ENCODE measurements at places on chromosomes 16 and 17.

GRCh38 chr17:74177018-74177450 lies 26.4 kb upstream of the RPL38 start:
- DNase-seq: no peak

DNA sequence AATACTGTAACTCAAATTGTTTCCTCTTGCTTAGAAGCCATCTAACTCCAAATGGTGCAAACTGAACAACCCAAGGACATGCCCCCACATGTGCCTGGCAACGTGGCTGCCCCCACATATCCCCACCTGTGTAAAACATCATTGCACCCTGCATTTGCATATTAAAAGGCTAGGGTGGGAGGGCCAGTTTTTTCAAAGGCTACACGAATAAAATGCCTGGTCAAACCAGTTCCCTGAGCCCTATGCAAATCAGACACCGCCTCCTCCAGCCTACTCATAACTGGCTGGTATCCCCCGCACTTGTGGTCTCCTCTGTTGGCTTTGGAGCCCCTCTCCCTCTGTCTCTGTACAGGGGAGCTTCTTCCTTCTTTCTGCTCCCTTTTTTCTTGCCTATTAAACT lies 26.7 kb downstream of the C16orf54 start:
- no peak for DNase-seq

- DNase-seq: no peak
These were observed 37.2 kb upstream of the ULK2 start for GRCh38 chr17:19904924-19905323.

DNA sequence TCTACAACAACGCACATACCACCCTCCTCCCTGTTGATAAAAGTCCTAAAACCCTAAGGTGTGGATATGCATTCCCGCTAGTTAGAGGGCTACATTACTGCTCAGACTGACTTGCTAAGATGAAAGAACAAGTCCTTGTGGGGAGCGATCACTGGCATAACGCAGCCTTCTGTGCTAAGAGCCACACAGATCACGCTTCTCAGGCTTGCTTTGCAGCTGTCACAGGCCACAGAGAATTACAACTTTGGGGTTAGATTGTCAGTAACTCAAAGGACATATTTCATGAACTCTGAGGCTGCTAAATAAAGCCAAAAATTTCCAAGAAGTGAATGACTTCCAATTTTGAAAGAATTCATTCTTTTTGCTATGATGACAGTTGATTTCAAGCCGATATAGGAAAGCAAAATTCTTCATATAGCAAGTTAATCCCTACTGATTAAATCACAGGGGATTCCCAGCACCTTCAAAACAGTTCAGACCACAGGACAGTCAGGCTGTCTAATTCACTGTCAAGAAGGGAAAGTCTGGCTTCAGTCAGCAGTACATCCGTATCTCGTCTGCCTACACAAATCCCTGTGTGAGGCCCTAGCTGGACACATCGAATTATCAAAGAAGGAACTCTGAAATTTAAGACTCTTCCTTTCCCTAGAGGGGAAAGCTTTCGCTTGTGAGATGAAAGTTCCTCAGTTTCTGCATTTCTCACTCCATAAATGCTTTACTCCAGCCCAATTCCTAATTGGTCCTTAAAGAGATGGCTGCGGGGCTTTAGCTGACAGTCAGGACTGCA lies 107.1 kb downstream of the VPS53 start:
- DNase-seq: no peak

GRCh38 chr16:17426451-17426850 lies 44.3 kb downstream of the XYLT1 start:
- no peak for DNase-seq

GRCh38 chr16:74556375-74556922 lies 50.5 kb downstream of the GLG1 start:
- no peak for DNase-seq

DNA sequence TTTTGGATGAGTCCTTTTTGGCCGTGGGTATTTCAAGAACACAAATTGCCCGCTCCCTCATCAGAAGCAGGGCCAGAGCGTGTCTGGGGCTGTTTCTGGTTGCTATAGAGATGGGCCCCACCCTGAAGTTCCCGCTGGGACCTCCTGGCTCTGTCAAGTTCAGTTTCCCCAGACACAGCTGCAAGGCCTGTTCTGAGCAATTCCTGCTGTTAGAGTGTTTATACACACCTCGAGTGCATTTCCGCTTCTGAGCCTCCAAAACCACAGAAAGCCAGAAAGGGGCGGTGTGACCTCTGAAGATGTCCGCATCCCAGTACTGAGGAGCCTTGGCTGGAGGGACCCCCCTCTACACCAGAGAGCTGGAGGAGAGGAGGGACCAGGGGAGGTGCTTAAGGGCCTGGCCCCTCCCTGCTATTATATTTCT lies 9.3 kb upstream of the WBP2 start:
- no peak for DNase-seq

DNA sequence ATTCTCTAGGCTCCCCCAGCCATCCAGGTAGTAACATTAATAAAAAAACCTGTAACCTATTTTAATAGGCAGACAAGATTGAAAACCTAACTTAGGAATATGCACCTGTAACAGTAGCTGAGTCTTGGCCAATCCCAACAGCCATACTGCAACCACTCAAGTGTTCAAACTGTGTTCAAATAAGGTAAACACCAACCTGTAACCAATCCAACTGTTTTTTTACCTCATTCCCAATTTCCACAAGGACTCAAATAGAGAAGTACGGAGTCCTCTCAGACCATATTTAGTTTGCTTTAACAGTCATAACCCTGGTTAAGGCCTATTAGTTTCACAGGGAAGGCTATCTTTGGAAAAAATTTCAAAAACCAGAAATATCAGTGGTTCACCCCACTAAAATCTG lies 40.4 kb upstream of the NOS2 start:
- no peak for DNase-seq

DNA sequence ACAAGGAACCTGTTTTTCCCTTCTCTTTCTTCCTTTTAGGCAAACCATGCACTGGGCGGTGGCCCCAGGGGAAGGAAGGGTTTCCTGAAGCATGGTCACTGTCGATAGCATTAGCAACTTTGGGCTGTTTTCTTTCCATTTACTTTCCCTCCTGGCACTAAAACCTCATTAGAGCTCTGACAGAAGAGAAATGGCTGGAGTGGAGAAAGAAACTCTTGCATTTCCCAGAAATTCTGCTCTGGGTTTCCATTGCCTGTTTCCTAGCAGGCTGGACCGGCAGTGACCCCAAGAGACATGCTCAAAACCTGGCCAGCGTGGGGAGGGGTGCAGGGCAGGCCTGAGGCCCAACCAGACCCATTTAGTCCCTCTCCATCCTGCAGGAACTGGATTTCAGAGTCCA lies 230.7 kb upstream of the CCL2 start:
- DNase-seq: no peak

- no peak for DNase-seq
These were observed 5.4 kb downstream of the NPLOC4 start for GRCh38 chr17:81631482-81631881.

GRCh38 chr17:83192161-83192788 lies 112.9 kb downstream of the METRNL start:
- DNase-seq: no peak

DNA sequence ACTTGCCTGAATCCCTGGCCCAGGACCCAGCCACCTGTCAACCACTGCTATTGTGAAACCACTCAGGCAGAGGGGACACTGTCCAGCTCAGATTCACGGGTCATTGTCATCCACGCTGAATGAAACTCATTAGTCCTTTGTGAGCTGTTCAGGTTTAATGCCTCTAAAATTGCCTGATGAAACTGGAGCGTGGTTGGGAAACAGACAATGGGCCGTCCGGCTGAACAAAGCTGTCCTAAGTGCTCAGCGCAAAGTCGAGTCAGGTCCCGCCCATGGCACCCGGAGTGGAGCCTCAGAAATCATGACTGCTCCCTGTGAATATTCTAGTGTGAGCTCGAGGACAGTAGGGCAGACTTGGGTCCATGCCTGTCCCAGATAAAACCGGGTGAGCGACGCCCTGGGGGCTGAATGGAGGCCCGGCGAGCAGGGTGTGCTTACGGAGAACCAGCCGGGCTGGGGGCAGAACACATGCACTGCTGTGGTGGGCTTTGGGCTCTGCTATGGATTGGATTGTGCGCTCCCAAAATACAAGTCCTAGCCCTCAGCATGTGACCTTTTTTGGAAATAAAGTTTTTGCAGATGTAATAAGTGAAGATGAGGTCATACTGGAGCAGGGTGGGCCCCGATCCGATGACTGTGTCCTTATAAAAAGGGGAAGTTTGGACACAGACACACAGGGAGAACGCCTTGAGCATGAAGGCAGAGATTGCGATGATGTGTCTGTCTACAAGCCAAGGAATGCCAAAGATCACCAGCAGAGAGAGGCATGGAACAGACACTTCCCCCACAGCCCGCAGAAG lies 12.9 kb upstream of the CMIP start:
- no peak for DNase-seq

DNA sequence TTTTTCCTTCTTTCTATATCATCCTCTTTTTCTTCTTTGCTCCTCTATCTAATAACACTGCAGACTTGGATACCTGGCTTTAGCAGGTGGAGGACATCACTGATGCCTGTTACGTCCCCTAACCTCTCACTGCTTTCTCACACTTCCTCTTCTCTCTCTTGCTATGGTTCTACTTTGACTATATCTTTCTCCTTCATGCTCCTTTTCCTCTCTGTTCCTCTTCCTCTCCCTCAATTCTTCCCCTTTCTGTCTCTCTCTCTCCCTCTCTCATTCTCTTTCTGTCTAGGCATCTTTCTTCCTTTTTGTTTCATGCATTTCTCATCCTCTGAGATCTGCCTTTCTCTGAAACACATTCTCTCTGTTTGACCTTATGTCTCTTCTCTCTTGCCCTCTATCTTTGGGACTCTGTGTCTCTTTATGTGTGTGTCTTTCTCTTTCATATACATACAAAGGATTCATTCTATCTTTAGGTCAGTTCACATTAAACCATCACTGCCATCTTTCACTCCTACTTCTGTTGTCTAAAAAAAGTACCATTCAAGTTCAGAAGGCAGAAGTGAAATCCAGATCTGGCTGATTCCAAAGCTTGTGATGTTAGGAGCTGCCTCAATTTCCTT lies 353.7 kb downstream of the SHISA9 start:
- no peak for DNase-seq

- no peak for DNase-seq
These were observed 4.1 kb upstream of the UBTF start for GRCh38 chr17:44223541-44224071.

DNA sequence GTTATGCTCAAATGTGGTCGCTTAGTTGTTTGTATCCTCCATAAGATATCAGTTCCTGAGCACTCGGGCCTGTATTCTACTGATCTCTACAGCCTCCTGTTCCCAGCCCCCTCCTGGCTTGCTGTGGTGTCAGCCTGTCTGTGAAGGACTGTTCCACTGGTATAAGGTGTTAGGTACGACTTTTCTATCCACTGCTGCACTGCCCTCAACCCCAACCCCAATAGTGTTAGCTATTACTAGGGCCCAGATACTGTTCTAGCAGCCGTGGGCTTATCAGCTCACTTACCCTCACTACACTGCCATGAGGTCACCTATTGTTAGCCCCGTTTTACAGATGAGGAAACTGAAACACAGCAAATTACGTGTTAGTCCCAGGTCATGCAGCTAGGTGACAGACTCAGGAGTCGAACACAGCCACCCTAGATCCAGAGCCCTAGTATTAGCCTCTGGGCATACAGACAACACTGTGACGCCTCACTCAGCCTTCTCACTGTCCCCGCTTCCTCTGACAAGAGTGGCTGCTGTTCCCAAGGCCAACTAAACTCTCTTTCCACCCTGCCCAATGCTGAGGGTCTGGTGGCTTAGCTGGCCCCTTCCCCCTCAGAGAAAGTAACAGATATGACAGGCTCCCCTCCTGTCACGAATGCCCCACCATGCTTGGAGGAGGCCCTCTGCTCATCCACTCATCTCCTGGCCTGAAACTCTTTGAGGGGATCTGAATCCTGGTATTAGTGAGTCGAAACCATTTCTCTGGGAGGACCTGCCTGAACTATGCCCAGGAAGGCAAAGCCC lies 25.6 kb upstream of the ZNF652 start:
- no peak for DNase-seq

DNA sequence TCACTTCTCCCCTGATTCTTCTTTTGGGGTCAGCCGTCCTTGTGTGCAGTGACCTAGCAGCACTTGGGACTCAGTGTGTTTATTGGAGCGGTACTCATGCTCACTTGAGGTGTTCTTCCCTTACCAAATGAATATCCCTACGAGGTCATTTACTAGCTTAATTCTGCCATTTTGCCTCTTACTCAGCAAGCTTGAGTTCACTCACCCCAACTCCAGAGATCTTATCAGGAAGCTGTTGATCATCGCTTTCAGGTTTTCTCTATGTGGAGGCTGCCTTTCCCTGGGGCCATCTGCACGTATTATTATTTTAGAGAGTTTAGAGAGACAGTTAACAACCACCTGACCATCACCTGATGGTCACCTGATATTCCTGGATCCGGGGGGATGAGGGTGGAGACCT lies 1466.0 kb upstream of the GOT2 start:
- no peak for DNase-seq

GRCh38 chr17:56913353-56913866 lies 439 bp downstream of the TRIM25 start:
- DNase-seq: no peak

DNA sequence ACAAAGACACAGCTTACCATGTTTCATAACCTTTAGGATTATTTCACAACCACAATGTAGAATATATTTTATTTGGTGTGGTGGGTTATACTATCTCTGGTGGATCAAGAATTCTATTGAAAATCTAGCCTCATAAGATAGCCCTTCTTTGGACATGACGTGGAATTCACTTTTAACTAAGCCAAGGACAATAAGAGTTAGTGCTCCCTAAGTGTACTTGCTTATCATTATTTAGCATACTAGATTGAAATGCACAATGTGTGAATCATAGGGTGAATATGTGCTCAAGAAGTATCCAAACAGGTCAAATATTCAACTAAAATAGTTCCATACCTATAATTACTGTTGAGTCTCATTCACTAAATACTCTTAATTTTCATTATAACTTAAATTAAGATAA lies 1179.5 kb upstream of the GOT2 start:
- no peak for DNase-seq

GRCh38 chr16:4498546-4499195 lies 22.5 kb downstream of the HMOX2 start:
- no peak for DNase-seq

GRCh38 chr17:18246880-18247612 lies 11.5 kb downstream of the FLII start:
- DNase-seq: no peak

DNA sequence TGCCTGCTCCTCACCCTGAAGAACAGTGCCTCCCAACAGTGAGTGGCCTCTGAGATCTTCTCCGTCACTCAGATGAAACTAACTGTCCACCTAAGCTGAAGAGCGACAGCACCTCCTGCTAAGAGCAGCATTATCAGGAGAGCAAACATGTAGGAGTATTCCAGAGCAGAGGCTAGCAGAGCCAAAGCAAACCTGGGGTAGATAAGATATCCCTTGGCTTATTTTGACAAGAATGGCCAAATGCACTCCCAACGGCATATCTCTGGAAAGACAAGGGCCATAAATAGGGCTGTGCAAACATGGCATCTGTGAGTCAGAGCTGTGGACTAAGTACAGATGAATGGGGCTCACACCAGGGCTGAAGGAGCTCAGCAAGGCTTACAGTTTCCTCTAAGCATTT lies 96.3 kb downstream of the NDEL1 start:
- DNase-seq: no peak

GRCh38 chr17:76843703-76844484 lies 24.3 kb upstream of the MGAT5B start:
- DNase-seq: no peak

Data from esophagus squamous epithelium (tissue), 5 donors.